ENCODE measurements at places on chromosomes 6 and 20.

- no peak for DNase-seq
These were observed 105.8 kb downstream of the MAFB start for GRCh38 chr20:40583205-40583604.

- peak; percentile 87 for DNase-seq
These were observed 7.8 kb downstream of the ADTRP start for GRCh38 chr6:11770546-11771466.

DNA sequence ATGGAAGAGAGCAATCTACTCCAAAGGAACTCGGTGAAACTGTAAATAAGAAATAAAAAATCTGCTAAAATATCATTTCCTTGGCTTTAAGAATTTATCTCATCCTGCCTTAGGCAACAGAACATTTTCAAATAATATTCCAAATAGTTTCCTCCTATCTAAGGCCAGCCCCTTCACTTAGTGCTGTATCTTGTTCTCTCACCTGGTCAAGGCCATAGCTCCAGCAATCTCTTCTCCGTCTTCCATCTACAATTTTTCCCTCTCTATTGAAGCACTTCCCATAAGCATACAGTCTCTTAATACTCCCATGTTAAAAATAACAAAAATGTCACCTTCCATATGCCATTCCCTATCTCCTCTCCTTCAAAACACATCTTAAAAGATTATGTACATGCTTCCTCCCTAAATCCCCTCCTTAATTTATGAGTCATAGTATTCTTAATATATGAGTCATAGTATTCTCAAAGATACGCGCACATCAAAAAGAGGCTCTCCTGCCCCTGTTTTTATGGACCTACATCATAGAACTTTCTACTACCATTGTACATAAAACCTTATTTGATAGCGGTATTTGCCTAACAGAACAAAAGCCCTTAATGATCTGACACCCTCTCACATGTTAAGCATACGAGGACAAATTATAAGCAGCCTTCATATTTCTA, 146.9 kb downstream of the PDE10A start:
- peak; percentile 48 for DNase-seq

DNA sequence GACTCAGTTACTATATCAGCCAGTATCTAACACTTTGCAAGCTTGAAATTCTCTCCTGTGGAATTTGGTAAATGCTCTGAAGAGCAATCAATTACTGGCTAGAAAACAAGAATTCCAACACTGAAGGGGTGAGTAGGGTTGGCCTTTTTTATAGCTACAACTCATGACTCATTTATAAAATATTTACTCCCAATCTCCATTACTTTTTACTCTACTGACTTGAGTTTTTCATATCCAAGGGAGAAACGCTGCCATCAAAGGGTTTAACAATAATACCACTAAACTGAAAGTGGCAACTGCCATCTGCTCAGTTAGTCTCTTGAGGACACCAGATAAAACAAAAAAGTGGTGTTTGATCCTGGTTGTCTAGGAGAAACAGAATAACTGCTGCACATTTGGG, 203.1 kb downstream of the UBE3D start:
- peak; percentile 25 for DNase-seq

GRCh38 chr6:14472986-14473337, 355.4 kb downstream of the CD83 start:
- DNase-seq = no peak

- no peak for DNase-seq
These were observed 3.2 kb downstream of the OSBPL2 start for GRCh38 chr20:62241506-62241905.

DNA sequence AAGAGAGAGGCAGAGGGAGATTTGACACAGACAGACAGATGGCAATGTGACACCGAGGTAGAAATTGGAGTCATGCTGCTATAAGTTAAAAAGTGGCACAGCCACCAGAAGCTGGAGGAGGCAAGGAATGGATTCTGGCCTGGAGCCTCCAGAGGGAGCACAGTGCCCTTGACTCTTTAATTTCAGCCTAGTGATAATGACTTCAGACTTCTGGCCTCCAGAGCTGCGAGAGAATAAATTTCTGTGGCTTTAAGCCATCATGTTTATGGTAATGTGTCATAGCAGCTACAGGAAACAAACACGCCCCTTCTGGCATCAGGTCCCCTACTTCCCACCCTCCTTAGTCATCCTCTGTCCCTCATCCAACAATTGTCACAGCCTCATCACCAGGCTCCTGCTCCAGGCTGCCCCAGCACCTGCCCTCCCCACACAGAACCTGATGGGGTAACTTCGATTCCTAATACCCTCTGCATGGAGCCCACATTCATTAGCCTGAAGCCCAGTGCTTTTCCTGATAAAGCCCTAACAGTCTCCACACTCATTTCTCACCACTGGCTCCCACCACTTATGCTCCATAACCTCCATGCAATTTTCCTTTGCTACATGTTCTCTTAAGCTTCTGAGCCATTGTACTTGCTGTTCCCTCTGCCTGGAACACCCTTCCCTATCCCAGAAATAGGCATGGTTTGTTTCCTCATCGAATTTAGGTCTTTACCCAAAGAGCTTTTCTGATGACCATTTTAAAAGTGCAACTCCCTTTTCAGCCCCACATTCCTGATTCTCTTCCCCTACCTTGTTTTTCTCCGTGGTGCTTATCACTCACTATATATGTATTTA, 69.7 kb upstream of the TOX2 start:
- peak; percentile 94 for DNase-seq

- no peak for DNase-seq
These were observed 381.0 kb upstream of the SULF2 start for GRCh38 chr20:48166082-48166835.

DNA sequence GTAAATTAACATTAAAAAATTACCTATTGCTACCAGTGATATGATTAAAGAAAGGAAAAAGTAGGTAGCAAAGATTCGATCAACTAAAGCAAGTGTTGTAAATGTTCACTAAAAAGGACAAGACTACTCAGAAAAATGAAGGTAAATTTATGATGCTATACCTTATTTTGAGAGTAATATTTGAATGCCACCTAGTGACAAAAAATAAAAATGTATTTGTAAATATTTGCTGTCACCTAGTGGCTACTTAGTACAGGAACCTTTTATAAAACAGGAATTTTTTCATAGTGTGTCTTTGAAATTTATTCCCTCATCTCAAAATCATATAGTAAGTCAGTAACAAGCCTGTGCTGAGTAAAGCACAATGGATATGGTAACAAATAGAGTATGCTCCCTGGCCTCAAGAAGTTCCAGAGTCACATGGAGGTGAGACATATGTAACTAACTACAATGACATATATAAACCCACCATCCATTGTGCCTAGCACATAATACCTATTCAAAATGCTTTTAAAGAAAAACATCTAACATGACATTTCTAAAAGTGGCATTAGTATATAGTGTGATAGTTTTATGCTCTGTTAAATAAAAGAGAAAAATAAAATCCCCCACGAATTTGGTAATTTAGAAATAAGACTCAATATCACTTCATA, 193.1 kb upstream of the SIM1 start:
- no peak for DNase-seq

GRCh38 chr6:50539447-50539846, 173.9 kb upstream of the TFAP2D start:
- DNase-seq = no peak

- DNase-seq = peak; percentile 70
These were observed 192.2 kb upstream of the LRFN2 start for GRCh38 chr6:40779409-40779808.

GRCh38 chr20:50121858-50122271, 8.9 kb upstream of the UBE2V1 start:
- DNase-seq = no peak

- peak; percentile 63 for DNase-seq
These were observed 15.6 kb downstream of the HAO1 start for GRCh38 chr20:7924692-7925091.

DNA sequence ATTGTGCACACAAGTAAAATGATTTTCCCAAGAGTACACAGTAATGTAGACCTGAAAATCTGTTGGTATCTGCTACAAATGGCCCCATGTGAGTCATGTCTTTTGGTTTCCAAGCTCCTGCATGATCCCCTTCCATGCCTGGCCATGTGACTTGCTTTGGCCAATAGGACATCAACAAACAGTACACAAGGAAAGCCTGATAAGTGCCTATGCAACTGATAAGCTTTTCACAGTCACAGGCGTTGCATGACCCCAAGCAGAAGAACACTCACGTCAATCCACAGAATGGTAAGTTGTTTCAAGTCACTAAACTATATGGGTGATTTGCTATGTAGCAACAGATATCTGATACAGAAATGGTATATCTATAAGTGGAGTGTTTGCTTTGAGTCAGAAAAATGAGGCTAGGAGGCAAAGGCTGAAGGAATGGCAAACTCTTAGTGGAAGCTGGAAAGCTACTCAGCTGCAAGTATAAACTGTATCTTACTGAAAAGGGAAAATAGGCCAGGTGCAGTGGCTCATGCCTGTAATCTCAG, 160.1 kb upstream of the BEND3 start:
- no peak for DNase-seq

DNA sequence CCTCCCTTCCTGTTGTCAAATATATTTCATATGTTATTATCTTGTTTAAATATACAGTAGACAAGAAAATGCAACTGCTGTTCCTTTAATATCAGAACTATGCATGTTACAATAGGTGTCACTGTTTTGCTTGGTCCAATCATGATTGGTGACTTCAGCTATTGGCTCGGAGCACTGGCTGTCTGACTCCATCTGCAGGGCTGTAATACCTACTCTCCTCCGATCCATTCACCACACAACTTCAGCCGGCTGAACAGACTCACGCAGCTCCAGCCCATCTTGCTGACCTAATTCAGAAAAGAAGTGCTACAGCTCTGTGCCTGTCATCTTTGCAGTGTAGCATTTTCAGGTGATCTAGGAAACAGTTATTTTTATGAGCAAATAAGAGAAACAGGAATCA, at the start of gene BTBD3:
BTBD3 (plus strand) TSS at position 231 of the 400 bp plus-strand sequence. CDS start 383 bp downstream, outside the sequence.
- no peak for DNase-seq

- DNase-seq = no peak
These were observed 389.2 kb downstream of the CD83 start for GRCh38 chr6:14506656-14507246.

- no peak for DNase-seq
These were observed 19.1 kb upstream of the PGK2 start for GRCh38 chr6:49806145-49806544.

DNA sequence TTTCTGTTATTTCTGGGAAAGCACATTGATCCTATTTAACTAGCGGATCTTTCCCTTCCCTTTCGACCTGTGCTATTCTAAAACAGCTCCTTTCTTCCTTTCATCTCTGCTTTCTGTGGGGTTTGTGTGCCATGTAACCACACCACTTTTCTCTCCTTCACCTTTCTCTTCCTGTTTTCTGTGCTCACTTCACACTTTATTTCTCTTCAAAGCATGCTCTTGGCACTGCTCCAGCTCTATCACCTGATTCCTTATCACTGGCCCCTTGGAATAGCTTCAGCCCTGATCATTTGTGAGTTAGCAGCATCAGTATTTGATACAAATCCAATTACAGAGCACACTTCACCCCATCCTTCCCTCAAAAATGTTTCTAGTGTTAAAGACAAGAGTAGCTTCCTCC, 8.1 kb upstream of the METTL24 start:
- no peak for DNase-seq

GRCh38 chr6:81792826-81793225, 40.3 kb upstream of the TENT5A start:
- no peak for DNase-seq

DNA sequence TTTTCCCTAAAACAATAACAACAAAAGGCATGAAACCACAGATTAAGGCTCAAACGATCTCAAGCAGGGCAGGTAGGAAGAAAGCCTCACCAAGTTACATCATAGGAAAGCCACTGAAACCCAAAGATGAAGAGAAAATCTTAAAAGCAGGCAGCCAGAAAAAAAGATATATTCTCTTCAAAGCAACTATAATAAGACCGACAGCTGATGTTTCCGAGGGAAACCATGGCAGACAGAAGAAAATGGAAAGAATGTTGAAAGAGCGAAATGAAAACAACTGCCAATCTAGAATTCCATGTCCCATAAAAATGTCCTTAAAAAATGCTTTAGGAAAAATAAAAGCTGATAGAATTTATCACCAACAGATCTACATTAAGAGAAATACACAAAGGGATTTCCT, 161.5 kb upstream of the THBS2 start:
- DNase-seq = no peak

GRCh38 chr20:3998998-3999397, 16.4 kb downstream of the RNF24 start:
- no peak for DNase-seq

GRCh38 chr20:49725694-49726093, 12.0 kb upstream of the B4GALT5 start:
- no peak for DNase-seq

GRCh38 chr6:169288591-169288990, 34.9 kb upstream of the THBS2 start:
- no peak for DNase-seq

DNA sequence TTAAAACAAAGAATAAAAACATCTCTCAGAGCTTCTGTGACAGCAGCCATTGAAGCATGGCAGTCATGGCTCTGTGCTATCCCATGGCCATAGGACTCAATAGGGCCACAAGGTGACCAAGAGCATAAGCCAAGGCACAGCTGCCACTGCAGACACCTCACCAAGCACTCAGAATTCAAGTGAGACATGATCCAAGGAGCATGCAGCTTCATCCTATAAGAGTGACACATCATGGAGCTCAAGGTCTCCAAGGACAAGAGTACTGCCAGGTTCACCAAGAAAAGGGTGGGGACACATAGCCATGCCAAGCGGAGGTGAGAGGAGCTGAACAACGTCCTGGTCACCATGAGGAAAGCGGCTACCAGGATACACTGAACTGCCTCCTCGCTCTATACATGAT, 53.0 kb downstream of the RCAN2 start:
- DNase-seq = no peak

- DNase-seq = no peak
These were observed 31.5 kb upstream of the TBC1D32 start for GRCh38 chr6:121365536-121366521.

GRCh38 chr6:14728396-14729024, 517.4 kb upstream of the JARID2 start:
- peak; percentile 20 for DNase-seq

DNA sequence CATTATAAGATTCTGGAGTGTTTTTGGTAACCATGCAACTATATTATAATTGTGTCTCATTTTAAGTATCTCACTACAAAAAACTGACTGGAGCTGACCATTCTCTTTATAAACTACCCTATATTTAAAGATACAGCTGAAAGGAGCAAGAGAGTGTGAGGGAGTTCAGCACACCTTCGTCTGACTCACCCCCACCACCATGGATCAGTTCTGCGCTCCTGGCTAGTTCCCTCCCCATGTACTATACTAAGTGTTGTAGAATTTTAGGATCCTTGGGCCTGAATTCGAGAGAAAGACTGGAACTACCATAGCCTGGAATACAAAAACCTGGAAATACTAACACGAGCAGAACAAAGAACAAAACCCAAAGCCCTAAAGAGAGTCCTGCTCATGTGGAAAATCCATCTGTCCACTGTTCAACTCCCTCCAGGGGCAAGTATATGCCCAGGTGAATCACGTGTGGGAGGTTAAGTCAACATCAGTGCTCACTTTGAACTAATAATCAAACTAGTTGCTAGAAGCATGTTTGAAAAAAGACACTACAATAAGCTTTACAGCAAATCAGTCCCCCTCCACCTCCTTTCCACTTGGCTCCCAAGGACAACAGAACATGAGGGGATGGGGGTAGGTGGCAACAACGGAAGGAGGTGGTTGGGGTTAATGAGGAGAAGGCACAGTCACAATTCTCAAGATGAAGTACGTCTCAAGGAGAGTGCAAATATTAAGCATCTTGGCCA, 46.8 kb downstream of the ELOVL5 start:
- DNase-seq = no peak

All from urothelium cell line (cell line).